Esophagus squamous epithelium (tissue), 5 donors: ENCODE measurements at places on chromosomes 5 and 9.

DNA sequence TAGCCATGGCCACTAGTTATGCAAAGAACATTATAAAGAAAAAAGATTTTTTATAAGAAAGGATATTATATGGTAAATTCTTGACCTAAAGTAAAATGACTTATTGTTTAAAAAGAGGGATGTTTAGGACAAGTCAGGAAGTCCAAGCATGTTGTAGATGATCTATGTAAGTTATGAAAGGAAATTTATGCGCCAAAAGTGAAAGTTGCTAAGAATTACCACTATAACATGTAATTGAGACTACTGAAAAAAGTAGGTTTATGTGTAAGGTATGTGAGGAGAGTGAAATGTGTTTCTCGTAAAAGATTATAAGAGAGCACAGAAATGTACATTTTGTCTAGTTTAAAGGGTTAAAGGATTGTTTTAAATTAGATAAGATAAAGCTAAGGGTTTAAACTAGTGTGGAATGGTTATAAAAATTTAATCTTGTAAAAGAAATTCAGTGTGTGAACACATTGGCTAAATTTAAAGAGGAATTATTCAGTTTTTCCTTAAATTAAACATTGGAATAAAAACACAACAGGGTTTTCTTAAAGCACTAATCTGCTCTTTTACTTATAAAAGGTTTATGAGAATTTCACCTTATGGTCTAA is 1100.4 kb upstream of the EDIL3 start:
- DNase-seq = no peak

DNA sequence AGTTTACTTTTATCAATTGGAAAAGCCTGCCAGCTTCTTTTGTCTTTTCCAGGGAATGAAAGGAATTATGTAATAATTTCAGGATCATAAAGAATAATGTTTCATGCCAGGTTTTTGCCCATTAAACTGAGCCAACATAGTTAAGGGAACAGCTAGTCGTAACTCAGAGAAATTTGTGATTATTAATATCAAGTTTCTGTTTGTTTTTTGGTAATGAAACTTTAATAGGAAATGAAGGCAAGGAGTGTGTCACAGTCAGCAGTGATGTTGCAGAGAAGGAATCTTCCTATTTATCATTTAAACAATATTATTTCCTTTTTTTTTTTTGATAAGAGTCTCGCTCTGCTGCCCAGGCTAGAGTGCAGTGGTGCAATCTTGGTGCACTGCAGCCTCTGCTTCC is 10.7 kb downstream of the NFIL3 start:
- DNase-seq = no peak

DNA sequence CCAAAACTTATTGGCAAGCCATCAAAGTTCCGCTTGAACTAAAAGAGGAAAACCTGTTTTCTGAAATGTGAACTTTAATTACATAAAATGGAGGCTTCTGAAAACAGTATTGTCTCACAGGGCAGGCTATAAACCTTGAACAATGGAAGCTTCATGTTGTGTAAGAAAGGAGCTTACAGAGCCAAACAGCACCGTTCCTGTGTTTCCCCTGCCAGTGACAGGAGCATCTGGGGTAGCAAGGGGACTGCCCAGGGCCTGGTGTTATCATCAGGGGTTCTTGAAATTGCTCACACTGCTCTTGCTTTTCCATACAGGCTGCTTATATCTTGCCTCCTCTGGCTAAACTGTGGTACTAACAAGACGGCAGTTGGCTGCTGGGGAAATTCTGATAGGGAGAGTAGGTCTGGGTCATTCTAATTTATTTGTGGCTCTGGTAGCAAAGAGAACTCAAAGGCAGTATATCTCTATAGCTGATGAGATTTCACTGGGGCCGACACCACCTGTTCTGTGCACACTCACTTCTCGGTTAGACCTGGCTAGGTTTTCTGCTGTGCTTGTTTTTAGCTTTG is 40.4 kb downstream of the BASP1 start:
- no peak for DNase-seq

- DNase-seq = no peak
Measured at GRCh38 chr9:135811801-135812200, 95.5 kb downstream of the CAMSAP1 start.

- DNase-seq = no peak
Measured at GRCh38 chr9:107422189-107423185, 67.1 kb downstream of the KLF4 start.

DNA sequence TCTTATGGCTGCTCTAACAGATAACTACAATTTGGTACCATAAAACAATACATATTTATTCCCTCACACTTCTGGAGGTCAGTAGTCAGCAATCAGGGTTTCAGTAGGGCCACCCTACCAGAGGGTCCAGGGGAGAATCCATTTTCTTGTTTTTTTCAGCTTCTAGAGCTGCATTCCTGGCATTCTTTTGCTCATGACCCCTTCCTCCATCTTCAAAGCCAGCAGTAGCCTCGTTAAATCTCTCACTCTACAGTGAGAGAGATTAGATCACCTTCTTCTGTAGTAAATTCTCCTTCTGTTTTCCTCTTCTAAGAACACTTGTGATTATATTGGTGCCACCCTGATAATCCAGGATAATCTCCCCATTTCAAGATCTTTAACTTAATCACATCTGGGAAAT is 187.4 kb downstream of the RFK start:
- no peak for DNase-seq

DNA sequence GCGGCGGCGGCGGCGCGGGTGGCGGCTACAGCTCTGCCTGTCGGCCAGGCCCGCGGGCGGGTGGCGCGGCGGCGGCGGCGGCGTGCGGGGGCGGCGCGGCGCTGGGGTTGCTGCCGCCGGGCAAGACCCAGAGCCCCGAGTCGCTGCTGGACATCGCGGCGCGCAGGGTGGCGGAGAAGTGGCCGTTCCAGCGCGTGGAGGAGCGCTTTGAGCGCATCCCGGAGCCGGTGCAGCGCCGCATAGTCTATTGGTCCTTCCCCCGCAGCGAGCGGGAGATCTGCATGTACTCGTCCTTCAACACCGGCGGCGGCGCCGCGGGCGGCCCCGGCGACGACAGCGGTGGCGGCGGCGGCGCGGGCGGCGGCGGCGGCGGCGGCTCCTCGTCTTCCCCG is 296 bp downstream of the ZSWIM6 start:
- DNase-seq = no peak

DNA sequence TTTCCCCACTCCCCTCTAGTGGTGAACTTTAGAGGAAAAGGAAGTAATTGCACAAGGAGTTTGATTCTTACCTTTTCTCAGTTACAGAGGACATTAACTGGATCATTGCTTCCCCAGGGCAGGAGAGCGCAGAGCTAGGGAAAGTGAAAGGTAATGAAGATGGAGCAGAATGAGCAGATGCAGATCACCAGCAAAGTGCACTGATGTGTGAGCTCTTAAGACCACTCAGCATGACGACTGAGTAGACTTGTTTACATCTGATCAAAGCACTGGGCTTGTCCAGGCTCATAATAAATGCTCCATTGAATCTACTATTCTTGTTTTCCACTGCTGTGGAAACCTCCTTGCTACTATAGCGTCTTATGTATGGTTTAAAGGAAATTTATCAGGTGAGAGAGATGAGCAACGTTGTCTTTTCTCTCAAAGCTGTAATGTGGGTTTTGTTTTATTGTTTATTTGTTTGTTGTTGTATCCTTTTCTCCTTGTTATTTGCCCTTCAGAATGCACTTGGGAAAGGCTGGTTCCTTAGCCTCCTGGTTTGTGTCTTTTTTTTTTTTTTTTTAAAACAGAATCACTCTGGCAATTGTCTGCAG is 25.3 kb downstream of the SLC22A5 start:
- DNase-seq = no peak

DNA sequence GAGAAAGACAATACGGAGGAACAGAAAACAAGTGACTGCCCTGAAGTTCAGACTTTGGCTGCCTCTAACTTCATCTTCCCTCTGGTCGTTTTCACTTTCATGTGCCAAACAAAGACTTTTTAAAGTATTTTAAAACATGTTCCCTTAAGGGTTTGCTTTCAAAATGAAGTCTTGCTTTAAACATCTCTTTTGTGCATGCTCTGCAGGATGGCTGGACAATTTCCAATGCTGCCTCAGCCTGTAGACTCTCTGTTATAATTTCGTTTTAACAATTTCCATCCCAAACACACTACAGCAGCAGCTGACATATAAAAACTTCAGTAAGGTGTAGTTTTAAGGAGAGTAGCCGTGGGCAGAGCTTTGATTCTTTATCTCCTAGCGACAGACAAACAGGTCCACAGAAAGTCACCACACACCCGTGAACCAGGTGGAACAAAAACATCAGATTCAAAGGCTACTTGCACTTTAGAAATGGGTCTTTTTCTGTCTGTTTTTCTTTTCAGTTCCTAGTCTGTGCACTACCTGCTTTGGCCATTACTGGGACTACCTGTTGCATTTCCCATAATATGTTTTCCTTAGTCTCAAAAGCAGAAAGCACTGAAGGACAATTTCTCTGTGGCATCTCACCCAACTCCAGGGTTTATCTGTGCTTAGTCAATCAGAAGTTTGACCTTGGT is 308.9 kb downstream of the DTWD2 start:
- no peak for DNase-seq

- no peak for DNase-seq
Measured at GRCh38 chr9:14437354-14438231, 123.7 kb upstream of the NFIB start.

- DNase-seq = no peak
Measured at GRCh38 chr9:27341545-27342294, 44.8 kb upstream of the EQTN start.

- no peak for DNase-seq
Measured at GRCh38 chr9:36956908-36957307, 77.2 kb downstream of the PAX5 start.
